ENCODE measurements at places on chromosomes 12 and 14. TPM values are rescaled to one million over a fixed set of nuclear protein-coding genes. Genes with fewer than 3 reads are reported as not detected.
A peak's percentile ranks its signal among the peaks of the same experiment; 100 is the strongest.

Gene RPL10L
- 6.0 TPM for total RNA-seq

Gene KRT5
- total RNA-seq: 1.6 TPM

Gene PLA2G1B
- total RNA-seq: not detected

Gene AQP5
- total RNA-seq: not detected

Gene SPRYD3
- total RNA-seq: 51.0 TPM

Gene JPH4
- total RNA-seq: 0.87 TPM

Gene INSM2
- total RNA-seq: not detected

Gene SLC7A7
- total RNA-seq: 13.2 TPM

Gene MYO1H
- not detected for total RNA-seq

Gene IFT43
- 64.0 TPM for total RNA-seq

Gene ZCCHC8
- 24.8 TPM for total RNA-seq

Gene IAPP
- not detected for total RNA-seq

Gene CCDC88C
- total RNA-seq: 56.6 TPM

Gene SLCO1C1
- total RNA-seq: 2.1 TPM

Gene ANO2
- 3.1 TPM for total RNA-seq

Gene SMOC1
- 1.7 TPM for total RNA-seq

Gene BCL7A
- total RNA-seq: 5.7 TPM

- DNase-seq: no peak
Observed at GRCh38 chr12:386651-387050, 2.5 kb downstream of the KDM5A start.

- peak; percentile 61 for DNase-seq
Observed at GRCh38 chr14:77037938-77038568, 9.5 kb upstream of the IRF2BPL start.

DNA sequence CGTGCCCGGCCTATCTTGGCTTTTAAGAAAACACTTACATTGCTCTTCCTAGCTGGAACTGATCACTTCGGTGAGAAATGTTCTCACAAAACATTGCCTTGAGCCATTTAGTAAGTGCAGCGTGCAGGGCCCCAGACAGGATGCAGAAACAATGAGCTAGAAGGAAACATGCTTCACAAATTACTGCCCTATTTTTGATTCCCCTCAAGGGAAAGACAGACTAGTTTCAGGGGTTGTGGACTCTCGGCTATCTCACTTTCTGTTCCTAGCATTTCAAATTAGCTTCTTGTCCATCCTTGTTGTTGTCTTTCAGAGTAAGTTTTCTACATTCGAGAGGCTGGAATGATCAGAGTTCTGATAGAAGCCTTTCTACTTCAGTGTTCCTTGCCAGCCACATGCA lies 21.6 kb downstream of the TGFB3 start:
- DNase-seq: no peak

GRCh38 chr12:51827925-51828818 lies 20.3 kb downstream of the FIGNL2 start:
- DNase-seq: peak; percentile 82

GRCh38 chr12:6254491-6254890 lies 54.3 kb downstream of the CD9 start:
- peak; percentile 17 for DNase-seq

DNA sequence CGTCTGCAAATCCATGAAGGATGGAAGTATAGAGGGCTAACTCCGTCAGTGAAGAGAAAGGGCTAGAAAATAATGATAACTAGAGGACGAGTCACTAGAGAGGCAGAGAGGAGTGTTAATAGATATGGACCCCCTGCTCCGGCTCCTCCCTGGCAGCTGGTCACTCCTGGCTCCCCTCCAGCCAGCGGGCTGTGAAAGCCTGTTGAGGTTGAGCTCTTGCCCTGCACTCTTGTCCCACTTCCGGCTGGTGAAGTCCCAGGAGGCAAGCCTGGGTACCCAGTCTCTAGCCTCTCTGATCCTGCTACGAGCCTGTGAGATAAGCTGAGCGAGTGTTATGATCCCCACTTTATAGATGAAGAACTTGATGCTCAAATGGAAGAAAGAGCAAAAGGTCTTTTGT lies 90.3 kb downstream of the RFX4 start:
- DNase-seq: no peak

GRCh38 chr14:101236496-101237251 lies 324.6 kb upstream of the DIO3 start:
- DNase-seq: no peak

DNA sequence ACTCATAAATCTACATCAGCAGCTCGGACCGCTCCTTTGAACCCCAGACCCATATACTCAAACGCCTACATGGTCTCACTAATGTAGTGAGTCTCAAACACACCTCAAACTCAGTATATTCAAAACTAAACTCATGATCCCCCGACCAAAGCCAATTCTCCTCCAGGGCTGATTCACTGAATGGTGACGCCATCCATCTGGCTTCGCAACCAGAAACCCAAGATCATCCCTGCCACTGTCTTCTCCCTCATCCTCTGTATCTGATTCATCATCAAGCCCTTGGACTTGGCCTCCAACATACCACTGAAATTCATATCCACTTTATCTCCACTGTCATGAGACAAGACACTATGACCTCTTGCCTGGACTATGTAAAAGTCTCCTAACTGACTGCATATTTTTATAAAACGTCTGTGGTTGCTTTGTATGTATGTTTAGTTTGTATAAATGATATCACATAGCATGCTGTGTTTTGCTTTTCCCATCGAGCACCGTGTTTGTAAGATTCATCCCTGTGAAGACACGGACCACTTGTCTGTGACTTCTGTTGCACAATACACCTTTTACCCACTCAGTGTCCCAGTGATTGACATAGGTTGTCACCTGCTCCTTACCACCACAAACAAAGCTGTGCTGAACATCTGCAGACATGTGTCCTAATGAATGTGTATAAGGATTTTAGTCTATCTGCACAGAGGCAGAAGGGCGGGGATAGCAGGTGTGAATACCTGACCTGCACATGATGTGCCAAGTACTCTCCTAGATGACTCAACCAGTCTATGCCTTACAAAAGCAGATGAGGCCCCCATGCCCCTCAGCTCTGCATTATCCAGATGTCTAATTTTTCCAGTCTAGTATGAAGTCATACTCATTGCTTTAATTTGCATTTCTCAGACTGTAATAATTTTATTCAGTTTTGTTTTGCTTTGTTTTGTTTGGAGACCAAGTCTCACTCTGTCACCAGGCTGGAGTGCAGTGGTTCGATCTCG lies 76.9 kb downstream of the VWF start:
- DNase-seq: no peak

GRCh38 chr14:99263564-99264330 lies 8.2 kb downstream of the BCL11B start:
- no peak for DNase-seq

- no peak for DNase-seq
Observed at GRCh38 chr14:36989806-36990205, 182.6 kb downstream of the SLC25A21 start.

GRCh38 chr14:102351023-102351422 lies 11.7 kb downstream of the CINP start:
- DNase-seq: no peak

DNA sequence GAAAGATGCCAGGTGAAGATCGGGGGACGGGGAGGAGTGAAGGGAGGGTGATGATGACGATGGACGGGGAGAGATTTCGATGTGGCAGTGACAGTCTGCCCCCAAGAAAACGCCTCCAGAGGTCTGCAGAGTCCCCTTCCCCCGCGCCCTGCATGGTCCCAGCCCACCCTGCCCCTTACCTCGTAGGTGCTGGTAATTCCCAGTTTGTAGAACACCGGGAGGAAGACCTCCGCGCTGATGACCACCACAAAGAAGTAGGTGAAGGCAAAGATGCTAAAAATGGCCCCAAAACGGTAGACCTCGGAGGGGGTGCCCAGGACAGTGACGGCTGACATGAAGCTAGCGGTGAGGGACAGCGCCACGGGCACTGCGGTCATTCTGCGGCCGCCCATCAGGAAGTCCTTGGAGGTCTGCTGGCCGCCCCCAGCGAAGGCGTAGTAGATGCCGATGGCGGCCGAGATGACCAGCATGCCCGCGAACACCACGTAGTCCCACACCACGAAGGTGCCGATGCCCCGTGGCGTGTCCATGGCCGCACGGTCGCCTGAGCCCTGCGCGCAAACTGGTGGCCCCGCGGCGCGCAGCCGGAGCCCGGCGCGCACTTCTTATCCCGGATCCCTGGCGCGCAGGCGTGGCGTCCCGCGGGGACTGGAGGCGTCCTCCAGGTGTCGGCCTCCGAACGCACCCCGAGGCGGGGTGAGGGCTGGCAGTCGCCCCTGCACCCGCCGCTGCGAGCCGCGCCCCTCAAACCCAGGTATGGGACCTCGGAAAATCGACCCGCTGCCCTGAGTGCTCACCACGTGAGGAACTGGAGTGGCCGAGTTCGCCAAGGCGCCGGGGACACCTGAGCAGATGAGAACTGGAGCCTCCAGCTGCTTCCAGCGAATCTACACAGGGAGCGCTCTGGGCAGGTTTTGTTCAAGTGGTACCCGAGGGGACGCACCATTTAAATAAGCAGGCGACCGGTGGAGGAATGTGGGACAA lies at the start of gene SLC5A8:
SLC5A8 (minus strand) TSS at position 920 of the 984 bp plus-strand sequence; CDS start at position 530, 390 bp downstream.
- DNase-seq: peak; percentile 23

- DNase-seq: no peak
Observed at GRCh38 chr12:91818227-91819131, 327.2 kb downstream of the BTG1 start.

- no peak for DNase-seq
Observed at GRCh38 chr12:10268037-10268436, 39.6 kb upstream of the KLRD1 start.

DNA sequence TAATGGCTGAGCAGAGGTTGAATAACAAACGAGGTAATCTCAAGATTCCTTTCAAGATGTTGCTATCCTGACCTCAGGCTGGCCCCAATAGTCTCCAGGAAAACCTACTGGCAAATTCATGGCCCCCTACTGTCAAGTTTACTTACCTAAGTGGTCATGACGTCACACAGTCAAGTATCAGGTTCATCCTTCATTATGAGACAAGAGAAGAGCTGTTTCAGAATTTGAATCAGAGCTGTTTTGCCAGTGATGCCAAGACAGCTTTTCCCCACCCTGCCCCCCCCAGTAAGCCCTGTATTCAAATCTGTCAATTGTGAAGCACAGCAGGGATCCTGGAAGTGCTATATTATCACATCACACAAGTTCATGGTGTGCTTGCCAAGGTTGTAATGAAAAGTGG lies 509.6 kb downstream of the NOVA1 start:
- no peak for DNase-seq

- DNase-seq: no peak
Observed at GRCh38 chr12:67541625-67541991, 106.9 kb upstream of the DYRK2 start.

- DNase-seq: no peak
Observed at GRCh38 chr12:58602736-58603135, 317.6 kb downstream of the LRIG3 start.

GRCh38 chr14:29668201-29668600 lies 259.4 kb downstream of the PRKD1 start:
- DNase-seq: no peak

DNA sequence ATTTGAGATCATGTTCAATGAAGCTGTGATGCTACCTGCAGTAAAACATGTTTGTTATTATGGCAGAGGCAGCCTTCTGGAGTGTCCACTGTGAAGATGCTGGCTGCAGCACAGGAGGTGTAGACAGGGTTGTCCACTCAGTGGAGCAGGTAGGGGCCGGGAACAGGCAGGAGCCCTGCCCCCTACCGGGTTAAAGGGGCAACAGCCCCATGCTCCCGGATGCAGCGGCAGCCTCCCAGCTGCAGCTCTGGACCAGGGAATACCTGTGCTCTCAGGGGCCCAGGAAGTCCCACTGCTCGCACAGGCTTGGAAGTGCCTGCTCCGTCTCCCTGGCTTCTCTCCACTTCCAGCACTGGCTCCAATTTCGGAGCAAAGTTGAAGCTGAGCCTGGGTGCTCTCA lies 401.6 kb downstream of the FOXG1 start:
- no peak for DNase-seq
